ENCODE measurements at places on chromosomes 2 and 18. TPM values are rescaled to one million over a fixed set of nuclear protein-coding genes. Genes with fewer than 3 reads are reported as not detected.

GRCh38 chr2:130912471-130912870 lies 75.8 kb downstream of the ARHGEF4 start:
- DNase-seq = no peak

The FIGN gene
- total RNA-seq = 4.1 TPM

- DNase-seq = no peak
Measured at GRCh38 chr18:68017385-68017784, 500.9 kb upstream of the DSEL start.

- no peak for DNase-seq
Measured at GRCh38 chr2:172740856-172741255, 5.2 kb downstream of the RAPGEF4 start.

Data from mucosa of descending colon (tissue), 3 donors.